ENCODE measurements at places on chromosomes 11 and 22.

- H3K27me3 ChIP-seq = peaks cover 12% of the 10 kb centered on the region
- H3K36me3 ChIP-seq = no peaks in the 10 kb centered on the region
- no peak for DNase-seq
- no peak overlapping the region for H3K4me3 ChIP-seq
- H3K4me1 ChIP-seq = peaks cover 12% of the 10 kb centered on the region
- H3K27ac ChIP-seq = no peak overlapping the region
Measured at GRCh38 chr22:35538801-35539321, 1.8 kb upstream of the RASD2 start.

- H3K27ac ChIP-seq = no peak overlapping the region
- DNase-seq = no peak
Measured at GRCh38 chr11:70790671-70791300, 392.5 kb downstream of the CTTN start.

DNA sequence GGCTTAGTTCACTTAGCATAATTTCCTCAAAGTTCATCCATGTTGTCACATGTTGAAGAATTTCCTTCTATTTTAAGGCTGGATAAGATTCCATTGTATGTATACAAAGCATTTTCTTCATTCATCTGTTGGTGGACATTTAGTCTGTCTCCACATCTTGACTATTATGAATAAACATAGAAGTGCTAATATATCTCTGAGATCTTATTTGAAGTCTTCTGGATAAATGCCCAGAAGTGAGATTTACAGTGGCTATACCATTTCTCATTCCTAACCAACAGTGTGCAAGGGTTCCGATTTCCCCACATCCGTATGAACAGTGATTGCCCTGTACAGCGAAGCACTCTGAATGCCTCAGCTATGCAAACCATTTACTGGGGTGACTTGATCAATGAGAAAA, 6.6 kb upstream of the ZFTA start:
- H3K27ac ChIP-seq = no peak overlapping the region
- peaks cover under 1% of the 10 kb centered on the region for H3K27me3 ChIP-seq
- no peaks in the 10 kb centered on the region for H3K4me1 ChIP-seq
- no peaks in the 10 kb centered on the region for H3K36me3 ChIP-seq

DNA sequence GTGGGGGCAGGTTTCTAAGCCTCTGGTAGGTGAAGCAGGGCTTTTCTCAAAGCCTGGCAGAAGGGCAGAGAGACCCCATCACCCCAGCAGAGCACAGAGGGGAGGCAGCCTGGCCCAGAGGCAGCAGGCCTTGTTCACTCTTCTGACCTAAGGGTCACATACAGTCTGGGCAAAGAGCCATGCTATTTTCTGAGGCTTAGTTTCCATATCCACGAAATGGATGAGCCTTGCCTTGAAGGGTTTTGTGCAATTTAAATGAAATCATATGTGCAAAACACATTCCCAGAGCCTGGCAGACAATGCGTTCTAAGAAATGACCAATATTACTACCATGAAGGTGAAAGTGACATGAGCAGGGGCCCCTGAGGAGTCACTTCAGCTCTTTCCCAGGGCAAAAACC, 44.5 kb downstream of the HIRA start:
- no peak overlapping the region for H3K4me3 ChIP-seq
- no peaks in the 10 kb centered on the region for H3K27me3 ChIP-seq
- H3K4me1 ChIP-seq = no peaks in the 10 kb centered on the region

GRCh38 chr11:61140416-61140815, 20.8 kb downstream of the VPS37C start:
- H3K4me1 ChIP-seq = no peaks in the 10 kb centered on the region
- no peaks in the 10 kb centered on the region for H3K27me3 ChIP-seq
- DNase-seq = no peak
- H3K36me3 ChIP-seq = peaks cover 7% of the 10 kb centered on the region
- H3K4me3 ChIP-seq = no peak overlapping the region
- H3K27ac ChIP-seq = no peak overlapping the region

- H3K4me3 ChIP-seq = no peak overlapping the region
- DNase-seq = no peak
- H3K4me1 ChIP-seq = no peaks in the 10 kb centered on the region
Measured at GRCh38 chr22:43365715-43366440, 22.7 kb upstream of the SCUBE1 start.

DNA sequence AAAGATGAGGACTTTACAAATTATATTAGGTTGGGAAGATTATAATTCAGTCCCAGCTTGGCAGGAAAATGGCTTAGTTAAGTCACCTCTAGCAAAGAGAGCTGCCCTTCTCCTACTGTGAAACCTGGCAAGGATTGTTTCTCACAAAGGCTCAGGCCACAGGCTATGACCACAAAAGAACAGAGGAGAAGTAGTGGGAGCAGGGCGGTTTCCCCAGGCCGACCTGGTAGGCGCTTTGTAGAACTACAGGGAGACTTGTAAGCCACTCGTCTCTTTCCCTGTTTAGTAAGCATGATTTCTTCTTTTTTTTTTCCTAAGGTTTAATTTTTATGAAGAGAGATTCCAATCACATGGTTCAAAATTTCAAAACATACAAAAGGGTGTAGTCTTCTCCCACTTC, 4.6 kb downstream of the SNAP29 start:
- no peaks in the 10 kb centered on the region for H3K27me3 ChIP-seq
- peaks cover 73% of the 10 kb centered on the region for H3K4me1 ChIP-seq
- DNase-seq = no peak
- H3K27ac ChIP-seq = no peak overlapping the region

DNA sequence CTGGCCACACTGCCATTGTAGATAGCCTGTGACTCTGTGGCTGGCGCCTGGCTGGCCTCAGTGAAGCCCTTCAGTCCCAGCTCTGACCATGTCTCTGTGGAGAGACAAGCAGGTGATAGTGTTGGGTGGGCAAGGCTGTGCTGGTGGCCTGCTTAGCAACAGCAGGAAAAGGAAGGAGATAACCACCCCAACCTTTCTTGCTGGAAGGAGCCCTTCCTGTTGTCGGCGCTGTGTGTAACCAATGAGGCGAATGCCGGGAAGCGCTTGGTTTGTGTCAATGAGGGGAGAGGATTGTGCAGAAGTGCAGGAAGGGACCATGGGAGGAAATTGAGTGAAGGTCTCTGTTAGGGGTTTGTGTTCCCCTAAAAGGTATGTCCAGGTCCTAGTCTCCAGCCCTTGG, 27.3 kb downstream of the PARVB start:
- H3K4me3 ChIP-seq = no peak overlapping the region
- H3K4me1 ChIP-seq = peaks cover 10% of the 10 kb centered on the region
- H3K36me3 ChIP-seq = no peaks in the 10 kb centered on the region
- no peaks in the 10 kb centered on the region for H3K27me3 ChIP-seq

GRCh38 chr11:134727204-134727603, 315.2 kb upstream of the B3GAT1 start:
- DNase-seq = no peak
- H3K36me3 ChIP-seq = no peaks in the 10 kb centered on the region
- no peak overlapping the region for H3K27ac ChIP-seq
- no peak overlapping the region for H3K4me3 ChIP-seq
- H3K4me1 ChIP-seq = no peaks in the 10 kb centered on the region
- no peaks in the 10 kb centered on the region for H3K27me3 ChIP-seq

- no peak for DNase-seq
- no peak within 1 kb of the TSS for H3K27ac ChIP-seq
- H3K4me1 ChIP-seq = peaks cover 5% of the 10 kb centered on the region
- H3K4me3 ChIP-seq = no peak within 1 kb of the TSS
- no peaks in the 10 kb centered on the region for H3K27me3 ChIP-seq
Measured at GRCh38 chr11:125945797-125946520, at the start of gene VSIG10L2. VSIG10L2 (plus strand) TSS chr11:125946044; CDS start chr11:125946056, 12 bp downstream.

- no peak overlapping the region for H3K27ac ChIP-seq
- H3K36me3 ChIP-seq = no peaks in the 10 kb centered on the region
- H3K4me1 ChIP-seq = peaks cover 22% of the 10 kb centered on the region
- DNase-seq = no peak
Measured at GRCh38 chr11:57646799-57647303, 2.9 kb downstream of the YPEL4 start.

DNA sequence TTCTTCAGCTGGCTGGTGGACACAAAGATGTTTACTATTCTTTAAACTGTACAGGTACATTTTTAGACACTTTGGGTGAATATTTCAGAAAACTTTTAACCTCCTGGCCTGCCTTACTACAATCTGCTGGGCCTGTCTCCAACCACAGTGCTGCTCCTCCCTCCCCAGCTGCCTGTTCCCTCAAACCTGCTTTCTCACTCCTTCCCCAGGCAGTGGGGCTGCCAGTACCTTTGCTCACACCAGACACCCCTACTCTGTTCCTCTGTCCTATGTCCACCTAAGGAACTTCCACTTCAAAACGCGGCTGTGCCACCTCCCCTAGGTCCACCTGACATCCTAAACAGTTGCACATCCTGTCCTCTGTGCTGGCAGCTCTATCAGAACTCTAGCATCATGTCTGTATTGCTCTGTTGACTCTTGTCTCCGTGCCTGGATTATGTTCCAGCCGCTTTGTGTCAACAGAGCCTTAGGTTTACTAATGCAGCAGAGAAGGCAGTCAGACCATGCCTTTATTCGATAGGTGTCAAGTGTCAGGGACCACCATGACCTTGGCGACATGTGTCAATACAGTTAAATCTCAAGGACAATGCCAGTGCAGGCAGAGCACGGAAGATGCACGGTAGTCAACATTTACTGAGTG, 13.4 kb downstream of the ZP1 start:
- no peaks in the 10 kb centered on the region for H3K27me3 ChIP-seq
- H3K4me1 ChIP-seq = no peaks in the 10 kb centered on the region
- no peak overlapping the region for H3K4me3 ChIP-seq
- H3K27ac ChIP-seq = no peak overlapping the region

- no peaks in the 10 kb centered on the region for H3K27me3 ChIP-seq
- no peaks in the 10 kb centered on the region for H3K4me1 ChIP-seq
- no peak for DNase-seq
- no peak overlapping the region for H3K27ac ChIP-seq
Measured at GRCh38 chr11:77854838-77855237, 33.9 kb downstream of the AAMDC start.

DNA sequence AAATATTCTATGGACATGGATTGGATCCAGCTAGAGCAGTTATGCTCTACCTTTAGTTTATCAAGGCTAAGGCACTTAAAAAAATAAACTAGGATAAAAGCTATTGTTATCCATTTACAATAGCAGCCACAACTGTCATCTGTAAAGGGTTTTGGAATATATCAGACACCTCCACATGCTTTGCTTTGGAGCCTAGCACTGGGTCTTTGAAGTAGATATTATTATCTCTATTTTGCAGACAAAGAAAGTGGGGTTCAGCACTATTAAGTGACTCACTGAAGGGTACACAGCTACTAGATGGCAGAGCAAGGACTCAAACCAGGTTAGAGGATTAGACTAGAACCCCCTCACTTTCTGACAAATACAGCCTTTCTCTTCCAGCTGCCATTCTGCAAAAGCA, 82.0 kb downstream of the KCNJ1 start:
- H3K4me1 ChIP-seq = peaks cover 35% of the 10 kb centered on the region
- H3K27me3 ChIP-seq = no peaks in the 10 kb centered on the region
- no peak overlapping the region for H3K27ac ChIP-seq
- peaks cover 57% of the 10 kb centered on the region for H3K36me3 ChIP-seq

GRCh38 chr22:37196539-37197450, 8.7 kb upstream of the C1QTNF6 start:
- H3K36me3 ChIP-seq = no peaks in the 10 kb centered on the region
- H3K4me1 ChIP-seq = peaks cover 55% of the 10 kb centered on the region
- H3K27ac ChIP-seq = no peak overlapping the region
- no peak overlapping the region for H3K4me3 ChIP-seq
- no peak for DNase-seq

DNA sequence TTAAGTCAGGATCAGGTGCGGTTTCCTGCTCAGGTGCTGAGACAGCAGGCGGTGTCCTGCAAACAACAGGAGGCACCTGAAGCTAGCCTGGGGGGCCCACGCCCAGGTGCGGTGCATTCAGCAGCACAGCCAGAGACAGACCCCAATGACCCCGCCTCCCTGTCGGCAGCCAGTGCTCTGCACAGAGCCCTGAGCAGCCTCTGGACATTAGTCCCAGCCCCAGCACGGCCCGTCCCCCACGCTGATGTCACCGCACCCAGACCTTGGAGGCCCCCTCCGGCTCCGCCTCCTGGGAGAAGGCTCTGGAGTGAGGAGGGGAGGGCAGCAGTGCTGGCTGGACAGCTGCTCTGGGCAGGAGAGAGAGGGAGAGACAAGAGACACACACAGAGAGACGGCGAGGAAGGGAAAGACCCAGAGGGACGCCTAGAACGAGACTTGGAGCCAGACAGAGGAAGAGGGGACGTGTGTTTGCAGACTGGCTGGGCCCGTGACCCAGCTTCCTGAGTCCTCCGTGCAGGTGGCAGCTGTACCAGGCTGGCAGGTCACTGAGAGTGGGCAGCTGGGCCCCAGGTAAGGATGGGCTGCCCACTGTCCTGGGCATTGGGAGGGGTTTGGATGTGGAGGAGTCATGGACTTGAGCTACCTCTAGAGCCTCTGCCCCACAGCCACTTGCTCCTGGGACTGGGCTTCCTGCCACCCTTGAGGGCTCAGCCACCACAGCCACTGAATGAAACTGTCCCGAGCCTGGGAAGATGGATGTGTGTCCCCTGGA, at the start of gene MYO7A:
MYO7A (plus strand) TSS at position 327 of the 772 bp plus-strand sequence. CDS start 2,389 bp downstream, outside the sequence.
- peaks cover 14% of the 10 kb centered on the region for H3K4me1 ChIP-seq
- no peaks in the 10 kb centered on the region for H3K27me3 ChIP-seq
- no peak for DNase-seq
- H3K27ac ChIP-seq = no peak within 1 kb of the TSS

- DNase-seq = no peak
- H3K36me3 ChIP-seq = no peaks in the 10 kb centered on the region
- H3K27me3 ChIP-seq = no peaks in the 10 kb centered on the region
- no peak overlapping the region for H3K27ac ChIP-seq
- H3K4me1 ChIP-seq = no peaks in the 10 kb centered on the region
- no peak overlapping the region for H3K4me3 ChIP-seq
Measured at GRCh38 chr11:108871867-108872266, 207.0 kb downstream of the DDX10 start.

DNA sequence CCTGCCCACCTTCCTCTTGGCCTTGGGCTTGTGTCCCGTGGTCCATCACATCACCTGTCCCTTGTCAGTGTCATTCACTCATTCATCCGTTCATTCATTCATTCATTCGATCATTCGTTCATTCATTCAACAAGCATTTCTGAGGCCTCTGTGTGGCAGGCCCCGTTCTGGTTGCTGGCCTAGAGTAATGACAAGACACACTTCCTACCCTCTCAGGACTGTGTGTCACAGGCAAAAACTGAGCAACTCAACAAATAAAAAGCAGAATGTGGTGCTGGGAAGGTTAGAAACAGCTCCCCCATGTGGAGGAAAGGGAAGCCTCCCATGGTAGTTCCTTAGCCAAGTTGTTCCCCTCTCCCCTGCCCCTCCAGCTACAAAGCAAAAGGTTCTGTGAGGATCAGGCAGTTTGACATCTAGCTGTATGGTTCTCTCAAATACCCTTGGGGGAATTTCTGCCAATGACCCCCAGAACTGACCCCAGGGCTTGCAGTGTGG, 1.6 kb upstream of the OMP start:
- no peaks in the 10 kb centered on the region for H3K27me3 ChIP-seq
- no peak for DNase-seq
- no peaks in the 10 kb centered on the region for H3K4me1 ChIP-seq
